ENCODE measurements at places on chromosomes 7 and 10.
A peak's percentile ranks its signal among the peaks of the same experiment; 100 is the strongest.

- no peak for DNase-seq
These were observed 59.9 kb upstream of the COBL start for GRCh38 chr7:51376420-51377092.

GRCh38 chr7:45081670-45081974 is 7.1 kb downstream of the NACAD start:
- no peak for DNase-seq

- DNase-seq: no peak
These were observed 76.7 kb downstream of the SFMBT2 start for GRCh38 chr10:7333961-7334641.

DNA sequence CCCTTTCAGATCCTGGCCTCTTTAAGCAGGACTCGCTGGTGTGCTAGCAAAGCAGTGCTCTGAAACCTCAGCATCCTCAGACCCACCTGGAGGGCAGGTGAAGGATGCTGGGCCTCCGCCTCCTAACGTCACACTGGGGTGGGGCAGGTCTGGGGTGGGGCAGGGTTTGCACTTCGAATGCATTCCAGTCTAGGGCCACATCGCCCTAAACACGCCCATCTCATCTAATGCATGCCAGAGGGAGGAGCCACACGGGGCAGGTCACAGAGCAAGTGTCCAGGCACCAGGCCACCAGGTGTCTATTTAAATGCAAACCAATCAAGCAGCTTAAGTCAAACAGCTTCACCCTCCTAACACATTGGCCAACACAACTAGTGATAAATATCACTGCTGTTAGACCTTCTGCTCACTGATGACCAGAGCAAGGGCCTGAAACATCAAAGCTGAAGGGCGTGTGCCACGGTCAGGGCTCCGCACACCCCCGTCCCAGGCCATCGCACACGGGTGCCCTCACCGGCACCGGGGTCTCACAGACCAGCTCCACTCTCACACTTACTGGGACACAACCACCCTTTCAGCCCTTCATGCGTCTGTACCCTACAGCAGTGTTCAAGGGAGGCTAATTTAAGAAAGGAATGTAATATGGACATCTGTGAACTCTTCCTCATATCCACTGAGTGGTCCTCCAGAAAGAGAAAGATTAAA is 47.1 kb downstream of the DIP2C start:
- no peak for DNase-seq

DNA sequence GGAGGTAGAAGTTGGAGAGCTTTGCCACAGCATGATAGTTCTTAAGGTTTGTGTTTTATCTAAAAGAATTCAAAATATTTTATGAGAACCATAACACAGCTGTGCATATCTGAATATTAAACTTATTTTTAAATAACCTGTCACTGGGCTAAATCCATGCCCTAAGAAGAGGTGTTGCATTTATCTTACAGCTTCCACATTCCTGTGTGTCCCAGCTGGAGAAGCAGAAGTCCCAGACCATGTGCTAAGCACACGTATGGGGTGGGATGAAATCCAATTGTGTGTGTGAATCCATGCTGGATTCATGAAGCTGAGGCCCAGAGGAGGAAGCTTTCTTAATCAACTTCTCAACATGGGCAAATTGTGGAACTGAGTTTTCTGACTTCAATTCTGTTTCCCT is 121.5 kb downstream of the PKD1L1 start:
- no peak for DNase-seq

DNA sequence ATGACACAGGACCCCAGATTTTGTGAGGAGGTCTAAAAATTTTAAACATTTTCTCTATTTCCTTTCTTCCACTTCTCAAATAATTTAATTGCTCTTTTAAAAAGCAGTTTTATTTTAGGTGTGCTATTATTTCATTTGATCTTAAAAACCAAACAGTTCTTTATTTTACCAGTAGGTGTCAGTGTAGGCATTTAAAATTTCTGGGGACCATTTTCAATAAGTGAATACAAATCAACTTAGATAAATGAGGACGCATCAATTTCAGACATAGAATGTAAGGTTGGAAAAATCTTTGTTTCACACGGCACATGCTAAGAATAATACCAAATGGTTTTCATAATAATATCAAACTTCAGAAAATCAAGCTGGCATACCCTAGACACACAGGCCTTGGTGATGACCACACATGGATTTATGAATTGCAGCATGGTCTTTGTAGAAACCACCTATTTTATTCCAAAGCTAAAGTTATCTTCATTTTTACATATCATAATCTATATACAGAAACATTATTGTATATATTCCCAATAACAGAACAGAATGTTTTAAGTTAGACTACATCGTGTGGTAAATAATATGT is 127.6 kb upstream of the SLC26A5 start:
- peak; percentile 12 for DNase-seq

DNA sequence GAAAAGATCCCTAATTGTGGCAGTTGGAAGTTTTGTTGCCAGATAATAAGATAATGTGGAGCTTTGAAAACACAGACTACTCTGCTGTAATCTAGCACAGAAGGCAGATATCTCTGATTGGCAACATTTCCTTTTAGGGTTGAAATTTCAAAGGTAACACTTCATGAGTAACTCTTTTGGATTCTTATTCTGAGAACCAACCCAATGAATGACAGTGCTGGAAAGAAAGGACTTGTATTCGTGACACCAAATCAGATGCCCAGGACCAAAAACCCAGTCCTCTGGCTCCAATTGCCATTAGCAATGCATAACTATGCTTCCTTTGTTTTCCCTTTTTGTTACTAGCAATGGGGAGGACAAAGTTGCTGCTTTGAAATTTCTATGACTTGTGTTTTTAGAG is 41.0 kb upstream of the ELMO1 start:
- no peak for DNase-seq

GRCh38 chr10:62981096-62981495 is 152.0 kb upstream of the NRBF2 start:
- no peak for DNase-seq

- DNase-seq: no peak
These were observed 102.7 kb downstream of the ADRA2A start for GRCh38 chr10:111179514-111179913.

- no peak for DNase-seq
These were observed 78.1 kb upstream of the TOMM7 start for GRCh38 chr7:22900784-22901183.

GRCh38 chr7:120468611-120469010 is 195.6 kb downstream of the KCND2 start:
- DNase-seq: no peak

GRCh38 chr10:130361351-130362105 is 225.3 kb downstream of the GLRX3 start:
- DNase-seq: no peak

DNA sequence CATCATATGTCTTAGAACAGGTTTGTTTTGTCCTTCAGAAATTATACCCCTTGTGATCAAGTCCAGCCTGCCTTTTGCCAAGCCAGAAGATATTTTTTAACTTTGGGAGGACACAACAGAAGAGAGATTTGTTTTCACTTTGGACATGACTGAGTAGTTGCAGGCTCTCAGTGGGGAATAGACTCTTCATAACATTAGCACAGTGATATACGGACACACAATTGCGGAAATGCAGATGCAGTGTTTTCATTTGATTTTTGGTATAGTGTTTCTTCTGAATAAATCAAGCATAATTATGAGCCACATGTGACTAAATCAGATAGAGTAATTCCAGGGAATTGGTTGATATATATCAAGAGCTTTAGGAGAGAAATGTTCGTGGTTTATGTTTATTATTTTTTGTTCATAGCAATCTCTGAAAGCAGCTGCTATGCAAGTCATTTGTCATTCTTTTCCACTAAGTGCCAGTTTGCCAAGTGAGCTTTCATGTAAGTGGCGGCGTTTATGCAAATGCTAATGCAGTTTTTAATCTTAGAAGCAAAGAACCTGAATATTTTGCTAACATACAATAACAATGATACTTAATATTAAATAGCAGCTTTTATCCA is 69.6 kb upstream of the HDAC9 start:
- DNase-seq: no peak

DNA sequence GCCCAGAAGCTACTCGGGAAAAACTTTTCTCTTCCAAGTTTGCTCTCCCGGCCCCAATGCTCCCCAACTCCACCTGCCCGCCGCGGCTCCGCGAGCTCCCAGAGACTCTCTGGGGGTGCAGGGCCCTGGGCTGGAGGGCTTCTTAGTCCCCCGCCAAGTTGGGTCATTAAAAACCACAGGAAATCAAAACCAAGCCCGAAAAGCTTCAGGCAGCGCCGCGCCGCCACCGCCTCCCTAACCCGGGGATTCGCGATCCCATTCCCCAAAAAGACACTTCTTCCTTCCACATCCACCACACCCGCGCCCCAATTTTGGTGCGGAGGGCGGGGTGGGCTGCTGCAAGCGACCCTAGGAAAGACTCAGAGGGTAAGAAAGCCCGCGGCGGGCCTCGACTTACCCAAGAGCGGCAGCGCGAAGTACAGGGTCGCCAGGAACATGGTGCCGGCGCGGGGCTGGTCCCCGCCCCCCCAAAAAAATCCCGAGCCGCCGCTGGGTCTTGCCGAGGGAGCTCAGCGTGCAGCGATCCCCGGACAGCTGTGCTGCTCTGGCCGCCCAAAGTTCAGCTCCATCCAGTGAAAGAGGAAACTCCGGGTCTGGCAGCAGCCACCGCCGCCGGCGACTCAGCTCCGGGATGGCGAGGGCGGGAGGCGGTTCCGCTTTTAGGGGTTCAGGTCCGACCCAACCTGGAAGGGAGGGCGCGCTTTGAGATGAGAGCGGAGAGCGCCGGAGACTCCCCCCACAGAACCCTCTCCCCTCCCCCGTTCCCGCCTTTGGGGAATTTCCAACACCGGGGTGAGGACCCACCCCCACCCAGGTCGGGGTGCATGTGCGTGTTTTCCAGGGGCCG is 1.2 kb downstream of the GFRA1 start:
- DNase-seq: peak; percentile 38

DNA sequence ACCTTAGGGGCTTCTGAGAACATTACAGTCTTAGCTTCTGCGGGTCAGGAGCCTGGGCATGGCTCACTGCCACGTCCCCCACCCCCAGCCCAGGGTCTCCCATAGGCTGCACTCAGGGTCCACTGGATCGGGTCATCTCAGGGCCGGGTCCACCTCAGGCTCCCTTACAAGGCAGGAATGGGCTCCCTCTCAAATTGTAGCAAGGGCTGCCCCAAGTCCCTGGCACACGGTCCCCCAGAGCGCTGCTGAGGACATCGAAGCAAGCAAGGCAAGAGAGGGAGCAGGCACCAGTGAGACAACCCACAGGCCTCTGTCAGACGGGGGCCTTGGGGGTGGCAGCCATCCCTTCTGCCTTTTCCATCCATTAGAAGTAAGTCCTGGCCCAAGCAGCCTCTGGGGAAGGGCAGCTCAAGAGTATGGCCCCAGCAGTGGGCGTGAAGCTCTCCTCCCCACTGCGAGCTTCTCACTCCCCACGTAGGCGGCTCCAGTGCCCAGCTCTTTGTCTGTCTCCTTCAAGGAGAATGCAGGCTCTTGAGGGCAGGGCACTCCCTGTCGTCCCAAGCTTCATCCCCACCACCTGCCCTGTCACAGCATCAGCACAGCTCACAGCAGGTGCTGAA is 18.0 kb upstream of the RET start:
- DNase-seq: no peak

DNA sequence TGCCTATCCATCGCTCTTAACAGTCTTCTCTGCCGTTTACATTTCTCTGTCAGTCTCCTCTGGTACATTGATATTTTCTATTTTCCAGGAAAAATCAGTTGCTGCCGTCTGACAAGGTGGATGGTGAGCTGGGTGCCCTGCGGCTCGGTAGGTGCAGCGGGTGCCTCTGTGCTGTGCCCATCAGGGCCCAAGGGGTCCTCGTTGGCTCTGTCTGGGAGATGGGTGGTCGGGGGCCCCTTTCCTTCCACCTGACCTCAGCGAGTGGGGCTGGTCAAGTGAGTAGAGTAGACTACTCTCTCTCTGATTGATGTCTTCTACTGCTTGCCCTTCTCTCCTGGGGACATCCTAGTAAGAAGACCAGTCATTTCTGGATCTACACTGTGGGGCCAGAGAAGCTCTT is 57.4 kb downstream of the MINDY4 start:
- no peak for DNase-seq

GRCh38 chr7:80499350-80499953 is 12.4 kb downstream of the GNAT3 start:
- DNase-seq: no peak

DNA sequence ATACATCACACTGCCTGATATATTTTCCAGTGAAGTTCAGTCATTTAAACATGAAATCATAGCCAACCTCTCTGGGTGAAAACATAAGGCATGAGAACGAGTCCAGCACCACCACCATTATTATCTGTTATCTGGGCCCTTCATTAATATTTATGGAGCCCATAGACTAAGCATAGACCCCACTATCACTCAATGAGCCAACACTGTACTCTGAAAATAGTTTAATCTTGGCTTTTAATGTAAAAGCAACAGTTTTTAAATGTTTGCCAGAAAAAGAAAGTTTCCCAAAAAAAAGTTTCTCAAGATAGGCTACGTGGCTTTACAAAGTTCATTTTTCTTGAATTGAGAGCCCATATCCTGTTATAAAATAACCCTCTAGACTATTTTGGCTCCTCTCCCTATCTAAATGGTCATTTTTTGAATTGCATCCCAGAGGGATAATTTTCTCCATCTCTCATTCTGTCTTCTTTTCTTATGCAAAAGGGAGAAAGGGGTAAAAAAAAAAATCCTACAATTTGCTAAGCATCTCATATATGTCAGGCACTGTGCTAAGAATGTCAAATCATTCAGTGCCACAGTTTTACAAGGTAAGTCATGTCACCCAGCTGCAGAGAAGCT is 66.1 kb downstream of the FZD1 start:
- DNase-seq: no peak

GRCh38 chr10:127916826-127917225 is 9.9 kb downstream of the PTPRE start:
- DNase-seq: no peak

DNA sequence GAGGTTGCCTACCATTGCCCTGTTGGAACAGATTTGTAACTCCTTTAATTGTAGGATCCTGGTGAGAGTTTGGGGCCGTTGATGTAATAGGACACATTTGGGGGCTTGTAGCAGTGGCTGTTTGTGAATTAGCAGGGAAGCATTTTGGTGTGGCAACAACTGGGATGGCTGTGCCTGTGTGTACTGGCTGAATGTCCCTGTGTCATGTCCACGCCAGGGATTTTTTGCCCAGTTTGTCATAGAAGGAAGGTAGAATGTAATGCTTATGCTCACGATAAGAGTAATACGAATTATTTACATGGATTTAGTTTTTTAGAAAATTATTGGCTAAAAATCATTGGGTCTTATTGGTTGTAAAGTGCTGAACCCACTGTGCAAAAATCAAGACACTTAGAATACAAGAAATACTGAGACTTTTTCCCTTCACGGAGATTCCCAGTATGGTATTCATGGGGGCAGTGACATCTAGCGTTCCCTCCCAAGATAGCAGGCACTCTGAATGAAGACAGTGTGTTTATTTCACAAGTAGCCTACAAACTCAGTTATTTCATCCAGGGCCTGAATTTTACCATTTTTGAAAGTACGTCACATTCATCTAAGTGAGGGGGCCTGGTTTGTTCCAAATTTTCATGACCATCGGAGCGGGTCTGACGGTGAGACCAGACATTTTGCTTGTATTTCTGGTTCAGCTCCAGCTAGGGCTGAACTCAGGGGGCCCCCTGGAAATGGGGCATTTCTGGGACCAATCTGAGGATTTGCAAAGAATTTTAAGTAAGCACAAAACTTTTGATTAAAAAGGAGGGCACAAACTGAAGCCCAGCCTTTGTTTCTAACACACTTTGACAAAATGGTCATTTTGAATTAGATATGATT is 74.7 kb downstream of the CACNB2 start:
- peak; percentile 55 for DNase-seq
